ENCODE measurements at places on chromosomes 7 and 10. TPM values are rescaled to one million over a fixed set of nuclear protein-coding genes. Genes with fewer than 3 reads are reported as not detected.

DNA sequence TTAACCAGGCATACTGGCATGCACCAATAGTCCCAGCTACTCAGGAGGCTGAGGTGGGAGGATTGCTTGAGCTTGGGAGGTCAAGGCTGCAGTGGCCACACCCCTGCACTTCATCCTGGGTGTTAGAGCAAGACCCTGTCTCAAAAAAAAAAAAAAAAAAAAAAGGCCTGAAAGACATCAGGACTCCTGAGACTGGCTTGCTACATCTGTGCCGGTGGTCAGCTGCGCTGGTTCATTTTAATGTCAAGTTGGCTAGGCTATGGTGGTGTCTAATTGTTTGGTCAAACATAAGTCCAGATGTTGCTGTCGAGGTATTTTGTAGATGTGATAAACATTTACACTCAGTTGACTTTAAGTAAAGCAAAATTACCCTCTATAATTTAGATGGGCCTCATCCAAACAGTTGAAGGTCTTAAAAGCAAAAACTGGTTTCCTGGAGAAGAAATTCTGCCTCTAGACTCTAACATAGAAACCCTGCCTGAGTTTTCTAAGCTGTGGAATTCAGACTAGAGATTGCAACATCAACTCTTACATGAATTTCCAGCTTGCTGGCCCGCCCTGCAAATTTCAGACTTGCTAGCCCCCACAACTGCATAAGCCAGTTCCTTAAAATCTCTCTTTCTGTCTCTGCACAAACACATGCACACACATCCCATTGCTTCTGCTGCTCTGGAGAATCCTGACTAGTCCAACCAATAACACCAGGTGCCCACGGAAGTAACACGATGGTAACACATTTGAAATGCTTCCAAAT lies 18.2 kb downstream of the MYOF start:
- peaks cover 12% of the 10 kb centered on the region for H3K4me1 ChIP-seq
- no peak overlapping the region for H3K4me3 ChIP-seq
- H3K27me3 ChIP-seq, result no peaks in the 10 kb centered on the region
- no peak for DNase-seq
- peak overlapping the region; percentile 92 for H3K27ac ChIP-seq
- H3K36me3 ChIP-seq, result no peaks in the 10 kb centered on the region

DNA sequence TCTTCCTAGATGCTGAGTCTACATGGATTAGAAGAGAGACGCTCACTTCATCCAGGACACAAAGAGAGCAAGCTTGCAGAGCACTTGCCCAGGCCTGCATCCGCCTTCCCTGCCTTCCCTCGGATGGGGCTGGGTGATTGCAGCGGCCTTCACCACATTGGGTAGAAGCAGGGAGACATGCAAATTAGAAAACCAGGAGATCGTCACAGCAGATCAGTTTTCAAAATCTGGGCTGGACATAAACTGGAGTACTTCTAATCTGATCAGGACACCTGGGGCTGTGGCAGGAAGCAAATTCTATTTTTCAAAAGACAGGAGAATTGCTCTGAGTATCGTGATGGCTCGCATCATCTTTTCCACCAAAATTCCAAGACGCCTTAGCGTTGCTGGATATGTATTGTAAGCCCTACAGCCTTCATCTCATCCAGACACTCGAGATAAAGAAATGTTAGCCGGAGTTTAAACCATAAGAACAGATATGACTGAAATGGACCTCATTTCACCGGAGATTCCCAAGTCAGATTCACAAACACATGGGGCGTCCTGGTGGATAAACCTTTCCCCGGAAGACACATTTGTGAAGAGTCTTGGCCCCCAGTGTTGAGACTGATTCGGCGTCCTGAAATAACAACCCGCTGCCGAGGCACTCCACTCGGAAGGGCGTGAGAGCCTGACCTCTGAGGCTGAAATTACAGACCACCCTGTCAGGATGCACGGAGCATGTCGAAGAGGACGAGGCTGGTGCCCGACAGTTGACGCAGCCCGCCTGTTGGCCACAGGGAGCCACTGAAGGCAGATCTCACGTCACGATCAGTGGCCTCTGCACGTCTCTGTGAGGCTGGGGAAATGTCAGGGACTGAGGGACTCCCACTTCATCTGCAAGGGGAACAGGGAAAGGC lies 91.2 kb upstream of the PARD3 start:
- no peak overlapping the region for H3K27ac ChIP-seq
- no peak for DNase-seq
- no peaks in the 10 kb centered on the region for H3K4me1 ChIP-seq
- H3K27me3 ChIP-seq, result no peaks in the 10 kb centered on the region

- no peaks in the 10 kb centered on the region for H3K4me1 ChIP-seq
- peaks cover 3% of the 10 kb centered on the region for H3K36me3 ChIP-seq
- H3K4me3 ChIP-seq, result no peak overlapping the region
- H3K27ac ChIP-seq, result no peak overlapping the region
- no peaks in the 10 kb centered on the region for H3K27me3 ChIP-seq
These were observed 11.3 kb downstream of the CHCHD3 start for GRCh38 chr7:133070562-133070961.

DNA sequence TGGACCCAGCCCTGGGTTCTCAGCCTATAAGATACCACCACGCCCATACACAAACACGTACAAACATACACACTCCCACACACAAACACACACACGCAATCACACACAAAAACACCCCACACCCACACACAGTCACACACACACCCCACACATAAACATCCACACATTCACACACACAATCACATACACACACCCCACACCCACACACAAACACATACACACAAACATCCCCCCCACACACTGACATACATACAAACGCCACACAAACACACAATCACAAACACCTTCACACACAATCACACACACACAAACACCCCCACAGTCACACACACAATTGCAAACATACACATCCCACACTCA lies 79.3 kb upstream of the CPXM2 start:
- no peaks in the 10 kb centered on the region for H3K4me1 ChIP-seq
- no peak overlapping the region for H3K4me3 ChIP-seq

- no peak overlapping the region for H3K4me3 ChIP-seq
- H3K36me3 ChIP-seq, result no peaks in the 10 kb centered on the region
- H3K27me3 ChIP-seq, result no peaks in the 10 kb centered on the region
- peak; percentile 74 for DNase-seq
These were observed 61.3 kb downstream of the TACC2 start for GRCh38 chr10:122050311-122050710.

DNA sequence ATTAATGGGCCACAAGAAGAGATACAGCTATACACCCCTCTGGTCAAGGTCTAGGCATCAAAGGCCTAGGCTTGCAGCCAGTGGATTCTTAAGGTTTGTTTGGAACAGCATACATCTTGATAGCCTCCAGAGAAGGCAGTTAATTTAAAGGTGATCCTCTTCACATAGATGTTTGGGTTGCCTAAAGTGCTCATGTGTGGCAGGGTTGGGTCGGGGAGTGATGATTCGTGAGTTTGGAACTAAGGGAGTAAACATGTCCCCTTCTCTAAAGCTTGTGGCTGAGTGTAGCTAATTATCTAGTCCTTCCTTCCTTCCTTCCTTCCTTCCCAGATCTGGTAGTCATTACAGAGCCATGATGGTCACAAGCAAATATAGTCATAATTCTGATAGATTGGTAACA lies 12.4 kb downstream of the PCLO start:
- no peak overlapping the region for H3K4me3 ChIP-seq
- no peak for DNase-seq
- H3K4me1 ChIP-seq, result no peaks in the 10 kb centered on the region
- H3K36me3 ChIP-seq, result no peaks in the 10 kb centered on the region
- no peak overlapping the region for H3K27ac ChIP-seq

DNA sequence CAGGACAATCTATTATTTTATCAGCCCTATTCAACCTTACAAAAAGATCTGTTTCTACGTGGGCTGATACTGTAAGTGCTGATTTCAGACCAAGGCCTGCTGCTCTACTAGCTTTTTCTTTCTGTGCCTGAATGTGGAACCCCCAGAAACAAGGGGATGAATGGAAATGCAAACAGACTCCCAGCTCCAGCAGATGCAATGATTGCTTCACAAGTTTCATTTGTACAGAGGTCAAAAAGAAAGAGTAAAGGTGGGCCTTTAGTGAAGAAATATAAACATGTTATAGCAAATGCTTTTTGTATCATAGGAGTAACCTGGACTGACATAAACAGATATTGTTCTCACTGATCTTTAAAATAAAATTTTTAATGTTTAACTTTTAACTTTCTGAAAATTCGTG lies 130.2 kb upstream of the SLC25A13 start:
- no peak for DNase-seq
- H3K36me3 ChIP-seq, result no peaks in the 10 kb centered on the region
- H3K4me1 ChIP-seq, result no peaks in the 10 kb centered on the region
- H3K4me3 ChIP-seq, result no peak overlapping the region

GRCh38 chr10:96703358-96703757 lies 17.0 kb downstream of the PIK3AP1 start:
- H3K27ac ChIP-seq, result no peak overlapping the region
- DNase-seq, result no peak
- H3K27me3 ChIP-seq, result no peaks in the 10 kb centered on the region
- no peak overlapping the region for H3K4me3 ChIP-seq
- no peaks in the 10 kb centered on the region for H3K4me1 ChIP-seq
- H3K36me3 ChIP-seq, result no peaks in the 10 kb centered on the region

TLX1 gene
- 0.52 TPM for total RNA-seq

MSMB gene
- total RNA-seq, result not detected

NUTM2D gene
- 1.8 TPM for total RNA-seq

SLIT1 gene
- 0.24 TPM for total RNA-seq

GIMAP8 gene
- total RNA-seq, result 4.5 TPM

INMT gene
- total RNA-seq, result 2.3 TPM

BTBD16 gene
- 0.13 TPM for total RNA-seq

MAPK8 gene
- total RNA-seq, result 32.3 TPM

CHST15 gene
- total RNA-seq, result 10.2 TPM

UNCX gene
- not detected for total RNA-seq

All from colonic mucosa (tissue), 4 donors.